ENCODE measurements at places on chromosomes 12 and 14. TPM values are rescaled to one million over a fixed set of nuclear protein-coding genes. Genes with fewer than 3 reads are reported as not detected.

AICDA gene
- total RNA-seq = 5.4 TPM

C1R gene
- 136 TPM for total RNA-seq

OAS2 gene
- 1.3 TPM for total RNA-seq

KRT77 gene
- total RNA-seq = not detected

RTL1 gene
- not detected for total RNA-seq

PIK3C2G gene
- 27.9 TPM for total RNA-seq

SCN8A gene
- total RNA-seq = 0.28 TPM

KRT75 gene
- total RNA-seq = not detected

RECQL gene
- 8.9 TPM for total RNA-seq

OR4K15 gene
- total RNA-seq = not detected

TULP3 gene
- total RNA-seq = 7.2 TPM

MORN3 gene
- not detected for total RNA-seq

DLK1 gene
- total RNA-seq = not detected

NIN gene
- 22.8 TPM for total RNA-seq

IFT43 gene
- 37.0 TPM for total RNA-seq

ALDH2 gene
- total RNA-seq = 215 TPM

All from Peyer's patch (tissue), 4 donors.